Upper lobe of right lung (tissue), 1 donor: ENCODE measurements at places on chromosomes 1 and 21.

GRCh38 chr21:37582590-37582989, 216.0 kb downstream of the DYRK1A start:
- no peak for DNase-seq

GRCh38 chr1:222680080-222680479, 32.2 kb downstream of the AIDA start:
- no peak for DNase-seq

DNA sequence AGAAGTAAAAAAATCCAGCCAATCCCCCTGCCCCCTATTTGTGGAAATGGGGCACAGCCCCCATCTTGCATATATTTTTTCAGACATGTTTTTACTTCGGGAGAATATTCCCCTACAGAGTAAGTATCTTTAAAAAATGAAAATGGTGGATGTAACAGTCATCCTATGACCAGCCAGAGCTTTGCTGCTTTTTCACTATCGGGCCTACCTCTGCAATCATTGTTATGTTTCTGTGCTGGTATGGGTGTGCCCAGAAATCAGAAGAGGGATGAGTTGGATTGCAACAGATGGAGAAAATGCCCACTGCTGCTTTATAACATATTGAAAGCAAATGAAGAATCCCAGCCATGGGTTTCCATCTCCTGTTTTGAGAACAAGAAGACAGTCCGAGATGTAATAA, 2.9 kb downstream of the CD247 start:
- DNase-seq: no peak

DNA sequence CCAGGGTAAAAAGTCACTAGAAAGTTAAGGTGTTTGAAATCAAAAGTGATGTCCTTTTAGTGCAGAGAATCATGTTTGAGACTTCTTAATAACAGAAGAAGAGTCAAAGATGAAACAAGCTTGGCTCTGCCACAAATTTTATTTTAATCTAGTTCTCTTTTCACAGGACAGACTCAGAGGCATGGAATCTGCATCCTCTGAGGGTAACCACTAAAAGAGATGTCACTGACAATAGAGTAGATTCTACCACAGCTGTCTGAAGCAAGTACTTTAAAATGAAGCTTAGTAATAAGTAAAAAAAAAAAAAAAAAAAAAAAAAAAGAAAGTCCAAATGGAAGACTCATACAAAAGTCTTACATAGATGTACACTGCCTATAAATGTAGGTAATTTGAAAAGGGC, 519.7 kb upstream of the PRMT6 start:
- DNase-seq: no peak

DNA sequence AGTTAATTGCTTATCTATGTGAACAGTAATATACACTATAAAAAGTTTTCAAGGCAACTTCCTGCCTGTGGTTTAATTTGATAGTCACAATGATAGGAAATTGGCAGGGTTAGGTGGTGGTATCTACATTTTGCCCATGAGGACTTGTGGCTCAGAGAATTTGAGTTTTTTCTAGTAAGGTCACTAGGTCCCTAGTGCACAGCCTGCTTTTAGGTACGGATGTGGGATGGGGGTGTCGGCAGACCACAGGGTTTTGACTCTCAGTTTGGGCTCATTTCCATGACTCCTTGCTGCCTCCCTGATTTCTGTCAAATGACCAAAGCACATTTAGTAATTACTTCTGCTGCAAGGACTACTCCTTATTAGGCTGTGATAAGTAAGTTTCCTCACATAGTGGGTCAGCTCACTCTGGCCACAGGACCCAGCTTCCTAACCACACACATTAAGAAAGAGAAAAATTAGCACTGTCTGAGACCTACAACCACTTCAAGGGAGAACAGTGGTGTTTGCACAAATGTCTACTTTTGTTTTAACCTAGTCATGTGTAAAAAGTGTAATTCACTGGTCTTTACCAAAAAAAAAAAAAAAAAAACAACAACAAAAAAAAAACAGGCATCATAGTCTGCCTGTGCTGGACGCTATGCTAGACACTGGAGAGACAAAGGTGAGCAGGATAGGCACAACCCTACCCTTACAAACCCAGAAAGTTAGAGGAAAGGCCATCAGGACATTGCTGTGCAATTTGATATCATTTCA, 43.7 kb downstream of the MRPL39 start:
- DNase-seq: no peak

DNA sequence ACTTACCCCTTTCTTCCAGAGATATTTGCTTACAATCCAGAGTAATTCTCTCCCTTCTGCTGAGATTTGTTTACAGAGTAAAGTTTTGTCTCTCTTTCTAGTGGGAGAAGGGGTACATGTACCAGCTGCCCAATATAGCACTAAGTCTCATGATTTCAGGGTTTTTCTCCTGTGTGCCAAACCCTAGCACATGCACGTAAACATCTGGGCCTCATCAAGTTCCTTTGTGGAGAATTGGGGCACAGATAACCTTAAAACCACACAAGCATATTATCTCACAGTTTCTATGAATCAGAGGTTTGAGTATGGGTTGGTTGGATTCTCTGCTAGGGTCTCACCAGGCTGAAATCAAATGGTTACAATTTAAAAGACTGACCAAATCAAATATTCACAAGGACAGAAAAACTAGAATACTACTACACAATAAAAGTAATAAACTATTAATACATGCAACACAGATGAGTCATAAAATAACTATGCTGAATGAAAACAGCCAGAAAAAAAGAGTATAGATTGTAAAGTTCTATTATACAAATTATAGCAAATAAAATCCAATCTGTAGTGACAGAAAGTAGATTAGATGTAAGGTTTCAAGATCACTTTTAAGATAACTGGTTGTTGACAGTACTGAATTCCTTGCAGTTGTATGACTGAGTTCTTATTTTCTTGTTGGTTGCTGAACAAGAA, 347.4 kb upstream of the PTBP2 start:
- no peak for DNase-seq

- DNase-seq: no peak
Measured at GRCh38 chr1:160069460-160070231, at the start of gene KCNJ10. Gene KCNJ10 (minus strand): TSS chr1:160070160. CDS start chr1:160042532, 27,628 bp downstream.

DNA sequence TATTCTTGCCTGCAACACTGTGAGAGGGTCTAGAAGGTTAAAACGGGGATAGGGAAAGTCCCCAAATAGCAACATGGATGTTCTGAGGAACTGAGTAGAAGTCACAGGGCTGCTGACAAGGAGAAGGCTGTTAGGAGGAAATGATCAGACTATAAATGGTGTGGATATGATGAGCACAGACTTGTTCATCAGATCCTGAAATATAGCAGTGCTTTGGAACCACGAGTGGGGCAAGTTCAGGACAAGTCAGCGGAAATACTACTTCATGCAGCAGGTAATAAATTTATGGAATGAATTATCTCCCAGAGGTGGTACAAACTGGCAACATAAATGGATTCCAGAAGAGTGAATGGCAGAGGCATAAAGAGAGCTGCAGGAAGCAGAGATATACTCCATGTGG, 3.2 kb upstream of the KIAA0040 start:
- DNase-seq: no peak

DNA sequence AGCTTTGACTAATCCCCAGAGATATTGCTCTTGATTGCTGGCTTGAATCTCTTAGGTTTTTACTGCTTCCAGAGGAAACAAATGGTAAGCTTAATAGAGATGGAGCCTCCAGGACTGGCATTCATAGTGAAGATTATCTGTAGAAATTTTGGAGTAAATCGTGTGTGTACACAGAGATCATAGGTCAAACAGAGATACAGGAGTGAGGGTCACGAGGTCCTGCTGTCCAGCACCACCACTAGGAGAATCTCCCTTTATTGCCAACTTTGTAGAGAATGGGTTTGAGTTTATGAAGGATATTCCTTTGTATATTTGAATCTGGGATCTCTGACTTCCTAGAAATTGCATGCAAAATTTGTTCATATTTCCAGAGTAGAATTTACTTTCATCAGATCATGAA, 7.8 kb upstream of the SERBP1 start:
- DNase-seq: no peak

DNA sequence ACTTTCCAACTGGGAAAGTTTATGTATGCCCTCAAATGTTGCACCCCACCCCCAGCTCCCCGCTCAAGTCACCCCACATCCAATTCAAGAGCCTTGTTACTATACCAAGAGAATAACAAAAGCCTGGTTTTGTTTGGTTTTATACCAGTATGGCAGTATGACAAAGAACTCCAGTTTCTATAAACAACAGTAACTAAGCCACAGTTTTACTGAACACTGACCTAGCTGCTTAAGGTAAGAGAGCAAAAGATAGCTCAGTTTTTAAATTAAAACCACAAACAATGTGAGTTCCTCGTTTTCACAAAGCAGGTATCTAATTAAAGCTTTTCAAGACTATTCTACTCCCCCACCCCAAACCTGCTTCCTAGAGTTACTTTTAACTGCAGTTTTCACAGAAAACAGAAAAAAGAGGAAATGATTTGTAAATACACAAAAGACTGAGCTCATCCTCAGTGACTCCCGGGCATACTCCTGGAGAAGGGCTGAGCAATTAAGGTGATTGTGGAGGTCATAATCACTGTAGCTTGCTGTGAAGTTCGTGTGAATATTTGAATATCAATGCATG, 59.3 kb upstream of the LHX8 start:
- DNase-seq: no peak
